ENCODE measurements at places on chromosomes 6 and 20.
A peak's percentile ranks its signal among the peaks of the same experiment; 100 is the strongest.

- DNase-seq: no peak
Measured at GRCh38 chr6:70110126-70111022, 192.5 kb downstream of the COL9A1 start.

- DNase-seq: no peak
Measured at GRCh38 chr6:131410785-131411184, 162.2 kb upstream of the ARG1 start.

DNA sequence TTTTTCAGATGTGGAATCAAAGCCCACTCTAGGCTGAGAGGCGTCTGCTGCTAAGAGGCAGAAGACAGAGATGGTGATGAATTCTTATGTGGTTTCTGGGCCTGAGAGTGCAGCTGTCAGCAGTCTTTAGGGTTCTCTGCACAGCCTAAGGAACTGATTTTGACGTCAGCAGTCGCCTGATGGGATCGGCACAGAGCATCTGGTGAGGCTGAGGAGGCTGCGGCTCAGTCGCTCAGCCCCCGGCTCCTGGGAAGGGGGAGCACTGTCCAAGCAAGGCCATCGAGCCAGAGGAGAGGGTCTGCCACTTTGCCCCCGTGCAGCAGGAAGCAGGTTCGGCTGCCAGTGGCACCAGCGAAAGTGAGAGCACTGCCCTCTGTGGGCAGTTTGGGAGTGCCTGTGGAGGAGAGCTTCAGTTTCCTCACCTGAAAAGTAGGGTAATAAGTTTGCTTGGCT lies 92.5 kb downstream of the TCP11 start:
- DNase-seq: no peak

DNA sequence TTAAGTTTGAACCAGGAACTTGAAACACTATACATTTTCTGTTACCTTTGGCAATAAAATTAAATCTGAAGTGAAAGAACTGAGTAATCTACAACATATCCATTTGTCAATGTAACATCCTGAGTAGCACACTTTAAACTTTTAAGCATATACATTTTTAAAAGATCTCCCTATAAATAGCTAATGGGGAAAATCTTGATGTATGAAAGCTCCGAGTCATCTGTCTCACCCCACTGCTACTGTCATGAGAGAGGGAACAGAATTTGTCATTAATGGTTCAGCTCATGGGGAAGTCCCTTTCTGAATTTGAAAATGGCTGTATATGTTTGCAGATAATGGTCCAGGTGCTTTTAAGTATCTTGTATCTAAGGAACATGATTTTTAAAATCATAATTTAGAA lies 55.2 kb upstream of the NOX3 start:
- DNase-seq: no peak

- DNase-seq: peak; percentile 87
Measured at GRCh38 chr6:9482030-9482738, 932.7 kb downstream of the TFAP2A start.

DNA sequence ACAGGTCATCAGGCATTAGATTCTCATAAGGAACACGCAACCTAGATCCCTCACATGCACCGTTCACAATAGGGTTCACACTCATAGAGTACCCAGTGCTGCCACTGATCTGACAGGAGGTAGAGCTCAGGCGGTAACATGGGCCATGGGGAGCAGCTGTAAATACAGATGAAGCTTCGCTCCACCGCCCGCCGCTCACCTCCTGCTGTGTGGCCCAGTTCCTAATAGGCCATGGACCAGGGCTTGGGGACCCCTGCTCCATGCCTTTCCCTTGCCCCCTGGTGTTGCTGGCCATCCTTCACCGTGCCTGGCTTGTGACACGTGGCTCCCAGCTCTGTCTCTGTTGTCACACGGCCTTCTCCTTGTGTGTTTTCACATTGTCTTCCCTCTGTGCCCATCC lies 171.1 kb upstream of the JARID2 start:
- DNase-seq: no peak

DNA sequence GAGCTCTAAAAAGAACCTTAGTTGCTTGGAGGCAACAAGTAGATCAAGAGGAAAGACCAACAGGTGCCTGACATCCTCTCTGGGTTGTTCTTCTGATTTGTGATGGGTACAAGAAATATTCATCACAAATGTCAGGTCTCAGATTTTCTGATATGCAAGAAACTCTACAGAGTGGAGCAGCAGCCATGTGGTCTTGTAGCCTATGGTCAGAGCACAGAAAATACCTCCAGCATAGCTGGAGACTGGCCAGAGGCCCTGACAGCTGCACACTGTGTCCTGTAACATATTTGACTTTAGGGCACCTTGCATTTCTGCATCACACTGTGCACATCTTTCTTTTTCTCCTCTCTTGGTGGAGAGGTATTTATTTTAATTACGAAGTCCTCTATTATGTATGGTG lies 116.3 kb downstream of the GMPR start:
- DNase-seq: no peak

- no peak for DNase-seq
Measured at GRCh38 chr6:131130554-131130940, 4.7 kb upstream of the AKAP7 start.

DNA sequence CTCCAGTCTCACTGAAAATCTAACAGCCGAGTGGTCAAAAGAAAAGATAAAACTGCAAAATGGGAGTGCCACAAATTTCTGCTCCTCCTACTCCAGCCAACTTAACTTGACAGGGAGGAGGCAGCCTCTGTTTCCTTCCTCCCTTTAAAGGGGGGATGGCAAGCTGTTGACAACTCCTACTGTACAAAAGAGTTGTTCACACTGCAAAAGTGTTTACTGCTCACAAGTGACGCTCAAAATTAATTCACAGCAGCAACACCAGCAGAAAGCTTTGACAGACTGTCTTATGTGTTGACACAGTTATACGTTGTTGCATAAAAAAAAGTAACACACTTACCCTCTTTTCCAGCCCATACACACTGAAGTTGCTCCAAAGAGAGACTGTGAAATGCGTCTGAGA lies 169.8 kb downstream of the BACH2 start:
- no peak for DNase-seq

DNA sequence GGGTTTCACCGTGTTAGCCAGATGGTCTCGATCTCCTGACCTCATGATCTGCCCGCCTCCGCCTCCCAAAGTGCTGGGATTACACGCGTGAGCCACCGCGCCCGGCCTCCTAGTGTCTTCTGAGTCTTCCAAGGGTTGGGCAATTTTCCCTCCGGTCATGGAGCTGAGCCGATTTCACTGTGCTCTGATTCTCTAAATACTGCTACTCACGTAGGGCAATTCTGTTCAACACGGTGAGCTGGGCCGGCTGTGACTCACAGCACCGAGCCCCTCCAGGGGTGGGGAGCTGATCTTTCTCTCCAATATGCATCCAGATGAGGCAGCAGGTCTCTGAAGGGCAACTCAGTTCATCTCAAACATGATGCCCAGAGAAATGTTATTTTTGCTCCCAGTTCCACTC lies 71.6 kb upstream of the CD93 start:
- no peak for DNase-seq

DNA sequence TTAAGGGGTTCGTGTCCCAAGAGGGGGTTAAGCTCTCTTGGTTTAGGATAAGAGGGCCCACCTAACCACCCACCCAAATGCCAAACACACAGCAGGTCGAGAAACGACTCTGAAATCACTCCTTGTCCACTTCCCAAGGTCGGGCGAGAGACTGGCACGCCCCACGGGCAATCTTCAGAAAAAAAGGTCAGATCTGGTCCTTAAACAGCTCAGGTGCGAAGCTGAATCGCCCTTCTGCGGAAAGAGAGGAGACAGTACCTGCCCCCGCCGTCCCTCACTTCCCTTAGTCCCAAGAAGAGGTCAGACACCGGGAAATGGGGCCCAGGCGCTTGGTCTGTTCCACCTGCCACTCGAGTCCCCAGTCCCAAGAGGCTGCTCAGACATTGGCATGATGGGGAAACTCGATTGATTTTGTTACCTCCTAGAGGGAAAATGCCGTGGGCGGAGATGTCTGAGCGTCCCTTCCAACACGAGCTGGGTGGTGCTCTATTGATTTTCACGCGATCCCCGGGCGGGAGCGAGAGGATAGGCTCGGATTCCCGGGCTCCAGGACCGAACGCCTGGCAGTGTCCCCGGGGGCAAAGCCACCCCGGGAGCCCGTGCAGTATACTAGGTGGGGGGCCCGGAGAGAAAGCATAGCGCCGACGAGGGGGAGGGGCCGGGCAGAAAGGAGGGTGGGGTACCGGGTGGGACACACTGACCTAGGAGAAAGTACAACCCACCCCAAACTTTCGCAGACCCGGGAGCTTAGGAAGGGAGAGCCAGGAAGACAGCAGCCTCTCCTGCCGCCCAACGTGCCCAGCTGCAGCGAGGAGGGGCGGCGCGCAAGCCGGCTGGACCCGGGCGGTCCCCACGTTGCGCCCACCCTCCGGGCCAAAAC lies 1.1 kb upstream of the SAMD5 start:
- DNase-seq: no peak

DNA sequence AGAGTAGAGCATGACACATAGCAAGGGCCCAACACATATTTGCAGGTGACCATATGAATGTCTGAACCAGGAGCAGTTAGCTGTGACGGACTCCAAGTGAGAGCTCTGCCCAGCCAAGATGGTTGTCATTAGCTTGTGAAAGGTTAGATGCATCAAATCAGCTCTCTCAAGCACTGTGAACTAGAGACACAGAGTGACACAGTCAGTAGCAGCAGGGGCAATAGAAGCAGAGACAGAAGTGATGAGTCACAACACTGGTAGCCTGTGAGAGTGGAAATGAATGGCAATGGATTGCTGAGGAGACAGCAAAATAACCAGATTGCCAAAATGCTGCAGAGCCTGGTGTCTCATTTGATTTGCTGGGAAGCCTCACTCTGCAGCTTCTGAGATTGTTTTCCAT lies 558.9 kb downstream of the PKHD1 start:
- no peak for DNase-seq

- no peak for DNase-seq
Measured at GRCh38 chr6:131890091-131890490, 61.1 kb downstream of the CCN2 start.

- DNase-seq: no peak
Measured at GRCh38 chr6:29953001-29953441, 10.7 kb downstream of the HLA-A start.

- no peak for DNase-seq
Measured at GRCh38 chr6:34562861-34563512, 6.9 kb upstream of the SPDEF start.

DNA sequence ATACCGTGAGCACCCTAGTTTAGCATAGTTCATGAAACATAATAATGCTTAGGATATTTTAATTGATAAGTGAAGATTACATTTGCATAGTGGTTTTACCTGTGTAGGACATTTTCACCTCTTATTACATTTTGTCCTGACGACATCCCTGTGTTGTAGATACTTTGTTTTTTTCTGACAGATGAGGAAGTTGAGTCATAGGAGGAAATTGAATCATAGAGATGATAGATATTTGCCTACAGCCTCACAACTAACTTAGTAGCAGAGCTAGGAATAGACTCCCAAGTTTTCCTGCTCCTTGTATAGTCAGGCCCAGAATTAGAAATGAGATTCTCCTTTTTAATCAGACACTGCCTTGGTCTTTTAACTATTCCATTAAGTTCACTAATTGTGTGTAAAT lies 100.5 kb upstream of the SUPT3H start:
- no peak for DNase-seq

GRCh38 chr6:87909849-87910248 lies 137.8 kb upstream of the SPACA1 start:
- DNase-seq: peak; percentile 23

DNA sequence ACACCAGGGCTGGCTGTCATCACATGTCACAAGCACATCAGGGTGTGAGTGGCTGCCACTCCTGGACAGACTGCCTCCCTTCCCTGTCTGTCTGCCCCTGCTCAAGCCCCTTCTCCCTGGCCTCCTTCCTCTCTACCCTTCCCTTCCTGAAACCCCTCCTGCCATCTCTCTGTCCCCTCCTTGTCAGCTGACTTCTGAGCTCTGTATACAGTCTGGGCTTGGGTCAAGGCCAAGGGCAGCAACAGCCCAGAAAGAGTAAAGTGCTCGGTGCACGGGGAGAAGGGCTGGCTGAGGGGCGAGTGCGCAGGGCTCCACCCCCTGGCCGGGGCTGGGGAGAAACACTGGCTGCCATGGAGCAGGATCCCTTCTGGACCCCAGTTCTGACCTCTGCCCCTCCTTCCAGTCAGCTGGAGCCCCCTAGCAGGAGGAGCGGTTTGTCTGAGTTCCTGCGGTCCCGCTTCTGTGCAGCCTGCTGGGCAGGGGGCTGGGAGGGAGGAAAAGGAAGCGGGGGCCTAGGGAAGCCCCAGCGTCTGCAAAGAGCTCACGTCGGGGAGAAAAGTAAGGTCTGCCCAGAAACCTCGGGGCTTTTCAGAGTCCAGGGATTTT lies 2.0 kb downstream of the LKAAEAR1 start:
- DNase-seq: no peak

DNA sequence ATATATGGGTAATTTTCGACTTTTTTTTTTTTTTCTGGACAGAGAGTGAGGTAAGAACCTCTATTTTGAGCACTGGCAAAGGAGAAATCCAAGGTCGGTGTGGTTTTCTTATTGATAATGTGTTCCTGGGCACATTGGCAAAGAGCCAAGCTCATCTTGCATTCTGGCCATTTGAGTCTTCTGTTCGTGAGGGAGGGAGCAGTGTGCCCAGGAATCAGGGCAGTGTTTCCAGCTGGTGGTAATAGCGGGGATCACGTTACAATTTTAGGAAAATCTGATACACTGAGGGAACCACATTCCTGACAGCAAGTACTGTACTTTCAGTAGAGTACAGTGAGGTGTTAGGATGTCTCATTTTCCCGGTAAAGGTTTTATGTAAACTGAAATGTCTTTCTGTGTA lies 442.3 kb upstream of the MAP3K7 start:
- DNase-seq: no peak

Data from fibroblast of the conjunctiva (primary cell).